Gastroesophageal sphincter (tissue), 4 donors: ENCODE measurements at places on chromosomes 3 and 15. TPM values are rescaled to one million over a fixed set of nuclear protein-coding genes. Genes with fewer than 3 reads are reported as not detected.

DNA sequence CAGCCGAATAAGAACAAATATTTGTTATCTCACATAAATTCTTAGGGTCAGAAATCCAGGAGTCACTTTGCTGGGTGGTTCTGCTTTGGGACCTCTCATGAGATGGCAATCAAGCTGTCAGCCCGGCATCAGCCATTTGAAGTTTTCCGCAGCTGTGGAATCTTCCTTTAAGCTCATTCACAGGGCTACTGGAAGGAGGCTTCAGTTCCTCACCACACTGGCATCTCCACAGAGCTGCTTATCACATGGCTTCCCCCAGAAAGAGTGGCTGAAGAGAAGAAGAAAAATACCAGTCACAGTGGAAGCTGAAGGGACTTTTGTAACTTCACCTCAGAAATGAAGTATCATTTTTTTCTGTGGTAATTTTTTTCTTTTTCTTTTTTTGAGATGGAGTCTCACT is 267.7 kb downstream of the CHL1 start:
- ATAC-seq: no peak

DNA sequence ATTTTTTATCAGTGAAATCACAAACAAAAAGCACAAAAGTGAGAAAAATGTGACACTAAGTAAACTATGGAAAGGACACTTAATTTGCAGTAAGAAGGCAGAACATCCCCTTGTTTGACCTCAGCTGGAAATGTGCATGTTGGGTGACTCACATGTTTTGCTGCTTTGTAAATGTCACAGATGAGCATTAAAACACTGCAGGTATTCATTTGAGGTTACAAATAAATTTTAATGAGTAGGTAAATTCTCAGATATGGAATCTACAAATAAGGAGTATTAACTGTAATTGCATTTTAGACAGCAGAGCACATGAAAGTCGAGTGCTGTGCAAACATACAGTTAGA is 20.3 kb downstream of the CHMP2B start:
- no peak for ATAC-seq

DNA sequence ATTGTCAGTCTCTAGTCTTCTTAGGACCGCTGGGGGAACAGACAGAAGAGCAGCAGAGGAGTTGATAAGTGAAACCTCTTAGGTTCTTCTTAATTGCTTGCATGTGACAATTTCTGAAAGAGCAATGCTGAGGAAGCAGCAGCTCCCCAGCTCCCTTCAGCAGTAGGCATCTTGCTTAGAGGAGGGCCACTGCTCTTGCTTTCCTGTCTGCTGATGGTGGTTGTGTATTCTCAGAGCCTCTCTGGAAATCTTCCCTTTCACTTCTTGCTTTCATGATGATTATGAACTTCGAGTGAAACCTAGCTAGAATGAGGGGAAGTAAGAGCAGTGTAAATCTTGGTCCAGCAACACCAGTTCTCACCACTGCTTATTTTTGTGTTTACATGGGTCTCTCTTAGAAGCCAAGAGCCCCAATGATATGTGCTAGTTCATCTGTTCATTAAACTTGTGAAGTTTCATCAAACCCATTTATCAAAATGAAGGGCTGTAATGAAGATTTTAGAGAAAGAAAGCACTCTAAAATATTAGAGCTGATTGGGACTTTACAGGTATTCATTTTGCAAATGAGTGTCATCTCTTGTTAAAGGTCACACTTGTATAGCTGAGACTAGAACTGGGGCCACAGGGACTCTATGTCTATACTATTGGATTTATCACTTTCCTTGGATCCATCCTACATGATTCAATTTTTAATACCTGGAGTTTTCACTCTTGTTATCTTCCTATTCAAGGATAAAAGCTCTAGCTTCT is 246.7 kb downstream of the LPP start:
- ATAC-seq: no peak

DNA sequence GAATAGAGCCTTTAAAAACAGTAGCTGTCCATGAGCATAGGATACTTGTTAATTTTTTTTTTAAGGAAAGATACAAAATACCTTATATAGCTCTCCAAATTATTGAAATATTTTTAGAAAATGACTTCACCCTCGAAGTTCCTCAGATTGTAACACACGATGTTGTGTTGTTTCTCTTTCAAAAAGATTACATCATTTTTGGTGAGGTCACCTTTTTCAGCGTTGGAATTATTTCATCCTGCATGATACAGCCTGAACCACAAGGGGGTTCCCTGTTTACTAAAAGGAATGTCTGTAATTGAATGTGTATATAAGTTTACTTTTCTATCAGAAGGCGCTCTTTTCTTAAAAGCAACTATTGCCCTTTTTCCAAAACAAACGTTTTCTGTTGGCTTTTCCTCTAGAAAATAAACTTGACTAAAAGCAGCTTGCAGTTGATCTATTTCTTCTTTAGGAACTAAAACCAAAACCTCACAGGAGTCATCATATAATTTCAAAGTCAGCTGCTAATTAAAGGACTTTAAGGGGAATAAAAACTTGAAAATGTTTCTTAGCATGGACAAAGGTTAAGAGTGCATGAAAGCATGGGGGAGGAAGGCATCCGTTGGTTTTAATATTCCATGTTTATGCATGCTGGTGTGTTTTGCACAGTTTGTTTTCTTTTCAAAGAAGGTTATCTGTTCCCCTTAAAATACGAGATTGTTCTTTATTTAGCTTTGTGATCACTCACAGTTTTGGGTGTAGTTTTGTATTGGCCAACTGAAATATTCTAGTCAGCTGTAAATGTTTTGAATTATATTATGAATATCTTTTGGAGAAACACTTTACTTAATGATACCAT is 29.4 kb downstream of the LYSMD4 start:
- peak; percentile 77 for ATAC-seq

DNA sequence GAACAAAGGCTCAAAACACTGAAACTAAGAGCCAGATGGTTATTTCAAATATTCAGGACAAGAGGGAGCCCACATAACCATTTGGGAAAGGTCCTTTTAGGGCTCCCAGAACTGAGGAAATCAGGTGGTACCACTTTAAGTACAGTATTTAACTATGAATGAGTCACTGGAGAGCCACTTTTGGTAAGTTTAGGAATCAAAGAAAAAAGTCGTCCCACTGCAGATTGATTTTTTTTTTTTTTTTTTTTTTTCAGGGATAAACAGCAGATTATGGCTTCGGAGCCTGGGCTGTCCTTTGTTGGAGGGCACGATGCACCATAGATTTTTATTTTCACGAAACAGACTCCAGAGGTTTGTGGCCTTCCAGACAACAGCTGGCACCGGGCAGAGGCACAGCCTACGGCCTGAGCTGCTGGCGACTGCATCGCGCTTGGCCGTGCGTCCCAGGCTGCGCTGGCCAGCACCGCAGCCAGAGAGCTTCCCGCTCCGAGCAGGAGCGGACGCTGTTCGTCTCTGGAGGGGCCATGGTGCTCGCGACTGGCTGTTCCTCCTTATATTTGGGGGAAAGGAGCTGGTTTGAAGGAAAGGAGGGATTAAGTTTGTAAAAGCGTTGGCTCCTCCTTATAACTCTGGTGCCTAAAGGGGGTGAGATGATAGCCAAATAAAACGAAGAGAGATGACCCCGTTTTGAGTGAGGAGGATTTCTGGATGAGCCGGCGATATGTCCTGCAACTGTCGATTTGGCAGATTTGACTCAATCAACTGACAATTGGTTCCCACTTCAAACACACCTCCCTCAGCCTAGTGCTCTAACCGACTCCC is 152.9 kb upstream of the GOLIM4 start:
- ATAC-seq: peak; percentile 46

GRCh38 chr15:71411538-71412482 is 296.5 kb downstream of the THSD4 start:
- ATAC-seq: peak; percentile 61

GRCh38 chr3:48119505-48120193 is 68.6 kb downstream of the CDC25A start:
- peak; percentile 71 for ATAC-seq

DNA sequence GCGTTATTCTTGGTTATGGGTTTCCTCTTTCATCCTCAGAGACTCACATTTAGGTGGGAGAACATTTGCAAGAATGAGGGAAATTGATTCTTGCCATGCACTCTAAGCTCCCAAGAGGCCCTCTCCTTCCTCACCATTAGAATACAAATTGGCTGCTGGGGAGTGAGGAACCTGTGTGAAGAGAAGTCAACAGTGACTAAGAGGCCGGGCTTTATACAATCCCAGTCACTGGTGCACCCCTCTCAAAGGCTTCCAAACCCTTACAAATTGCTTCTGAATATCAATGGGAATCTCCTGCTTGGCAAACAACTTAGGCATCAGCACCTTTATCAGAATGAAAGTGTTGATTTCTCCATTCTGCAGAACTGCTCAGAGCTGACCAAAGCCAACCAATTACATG is 16.5 kb upstream of the RGMA start:
- no peak for ATAC-seq

- no peak for ATAC-seq
Observed at GRCh38 chr3:27724459-27725197, 2.5 kb upstream of the EOMES start.

ZMYND10 gene
- total RNA-seq: not detected

TMCO5A gene
- total RNA-seq: not detected

GRM2 gene
- not detected for total RNA-seq

CLRN1 gene
- total RNA-seq: not detected

GTPBP8 gene
- total RNA-seq: 7.8 TPM
